NCI-H187 treated with DMSO at 0.1 percent for 48 hours (cell line): ENCODE measurements at places on chromosomes 6 and 20.

GRCh38 chr6:139693735-139694134 lies 319.3 kb upstream of the CITED2 start:
- DNase-seq, result no peak

DNA sequence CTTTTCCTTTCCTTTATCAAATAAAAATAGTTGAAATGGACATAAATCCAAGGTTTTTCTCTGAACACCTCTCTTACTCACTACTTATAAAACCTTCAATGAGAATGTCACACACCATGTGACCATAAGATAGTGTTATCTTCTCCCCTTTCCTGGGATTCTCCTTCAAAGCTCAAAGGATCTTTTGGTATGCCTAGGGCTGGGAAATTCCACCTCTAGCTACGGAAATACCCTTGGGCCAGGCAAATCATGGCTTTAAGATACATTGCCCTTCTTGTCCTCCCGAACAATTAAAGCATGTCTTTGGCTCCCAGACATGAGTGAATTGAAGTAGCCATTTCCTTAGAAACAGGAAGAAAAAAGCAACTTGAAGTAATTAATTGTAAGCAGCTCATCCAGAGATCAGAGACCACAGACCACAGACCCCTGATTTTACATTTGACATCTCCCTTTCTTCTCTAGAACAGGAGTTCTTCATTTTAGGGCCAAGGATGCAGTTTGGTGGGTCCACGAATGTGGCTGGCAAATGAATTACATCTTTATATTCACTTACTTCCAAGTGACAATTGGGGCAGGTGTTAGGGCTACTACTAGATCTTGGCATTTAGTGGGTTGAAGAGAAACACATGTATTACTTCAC lies 4.1 kb downstream of the PLCB4 start:
- DNase-seq, result no peak

DNA sequence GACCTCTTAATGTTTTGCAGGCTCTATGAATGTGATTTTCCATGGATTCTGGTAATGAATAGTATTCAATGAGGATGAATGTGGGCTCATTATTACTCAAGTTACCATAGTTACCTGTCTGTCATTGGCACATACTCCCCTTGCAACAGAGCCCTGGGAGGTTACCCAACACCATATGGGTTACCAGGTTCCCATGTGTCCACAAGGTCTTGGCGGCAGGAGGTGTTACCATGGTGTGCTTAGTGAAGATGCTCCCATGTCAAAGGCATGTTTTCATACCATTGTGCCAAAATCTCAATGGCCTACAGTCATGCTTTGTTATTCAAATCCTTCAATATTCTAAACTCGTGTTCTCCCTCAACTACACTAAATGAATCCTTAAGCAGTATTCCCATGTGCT lies 232.5 kb downstream of the HDGFL1 start:
- no peak for DNase-seq

DNA sequence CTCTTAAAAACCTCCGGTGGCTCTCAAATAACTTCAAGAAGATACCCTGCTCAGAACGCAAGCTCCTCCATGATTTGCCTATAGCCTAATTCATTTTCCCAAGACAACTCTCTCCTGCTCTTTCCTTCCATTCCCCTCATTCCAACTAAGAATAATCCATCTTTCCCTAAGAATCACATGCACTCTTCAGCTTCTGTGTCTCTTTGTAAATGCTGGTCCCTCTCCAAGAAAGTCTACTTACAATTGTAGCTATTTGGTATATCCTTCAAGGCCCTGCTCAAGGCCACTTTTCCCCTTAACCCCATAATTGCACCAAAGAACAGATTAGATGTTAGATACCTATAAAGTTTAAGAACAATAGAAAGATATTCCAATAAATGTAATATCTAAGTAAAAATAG lies 7.4 kb upstream of the HEY2 start:
- DNase-seq, result no peak

GRCh38 chr6:164427728-164428402 lies 881.5 kb downstream of the C6orf118 start:
- no peak for DNase-seq

DNA sequence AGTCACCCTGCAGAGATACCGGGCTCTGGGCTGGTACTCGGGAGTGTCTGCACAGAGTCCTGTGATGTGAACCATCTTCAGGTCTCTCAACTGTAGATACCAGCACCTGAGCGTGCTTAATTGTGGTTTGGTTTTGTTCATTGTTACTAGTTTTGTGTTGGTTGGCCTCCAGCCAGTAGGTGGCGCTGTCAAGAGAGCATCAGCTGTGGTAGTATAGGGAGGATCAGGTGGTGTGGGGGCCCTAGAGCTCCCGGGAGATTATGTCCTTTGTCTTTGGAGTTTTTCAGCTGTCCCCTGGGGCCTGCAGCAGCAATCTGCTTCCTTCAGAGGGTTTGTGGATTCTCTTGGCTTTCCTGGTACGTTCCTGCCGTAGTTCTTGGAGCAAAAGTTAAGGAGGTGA lies 67.9 kb downstream of the CDYL start:
- DNase-seq, result no peak

- no peak for DNase-seq
Measured at GRCh38 chr20:17897566-17898307, 70.9 kb downstream of the SNX5 start.

DNA sequence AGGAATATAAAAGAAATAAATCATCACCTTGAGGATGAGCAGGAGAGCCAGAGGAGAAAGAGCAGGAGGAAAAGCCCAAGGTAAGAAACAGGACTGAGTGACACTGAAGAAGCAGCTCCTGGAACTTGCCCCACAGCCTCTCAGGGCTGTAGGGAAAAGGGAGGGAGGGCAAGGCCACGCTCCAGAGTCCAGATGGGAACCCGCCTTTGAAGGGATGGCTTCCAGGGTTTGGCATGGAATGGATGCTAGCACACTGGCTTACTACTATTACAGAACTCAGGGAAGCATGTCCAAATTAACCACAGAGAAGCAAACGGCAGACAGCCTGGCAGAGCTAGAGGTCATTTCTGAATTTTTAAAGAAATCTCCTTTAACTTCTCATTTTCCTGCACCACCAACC lies 26.8 kb downstream of the RALGAPA2 start:
- DNase-seq, result no peak

- DNase-seq, result no peak
Measured at GRCh38 chr20:5776077-5776476, 25.9 kb downstream of the SHLD1 start.

GRCh38 chr6:11428895-11429294 lies 108.7 kb upstream of the TMEM170B start:
- no peak for DNase-seq

DNA sequence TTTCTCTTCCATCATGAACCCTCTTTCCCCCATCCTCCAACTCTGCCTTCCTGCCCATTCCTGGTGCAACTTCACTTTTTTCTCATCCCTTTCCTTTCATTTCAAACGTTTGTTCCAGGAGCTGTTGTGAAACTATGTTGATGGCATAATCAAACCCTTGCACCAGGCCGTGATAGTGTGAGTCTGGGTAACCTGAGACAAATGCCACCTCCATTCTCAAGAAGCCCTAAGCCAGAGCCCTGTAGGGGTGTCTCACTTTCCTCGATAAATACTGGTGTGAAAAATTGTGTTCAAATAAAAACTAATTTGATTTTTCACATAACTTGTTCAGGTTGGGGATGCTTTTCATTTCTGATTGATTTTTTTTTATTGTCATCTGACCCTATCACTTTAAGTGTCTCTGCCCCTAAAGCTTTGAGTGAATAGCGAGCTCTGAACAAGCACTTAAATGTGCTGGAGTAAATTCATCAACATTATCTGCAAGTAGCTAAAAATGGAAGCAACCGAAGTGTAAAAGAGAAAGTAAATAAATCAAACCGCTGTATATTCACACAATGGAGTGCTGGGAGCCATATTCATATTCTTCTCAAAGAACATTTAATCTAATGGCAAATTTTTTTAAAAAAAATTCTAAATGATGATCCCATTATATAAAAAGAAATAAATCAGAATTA lies 303.1 kb upstream of the CDYL start:
- DNase-seq, result peak; percentile 81

- DNase-seq, result no peak
Measured at GRCh38 chr20:48714764-48715163, 113.0 kb downstream of the PREX1 start.

DNA sequence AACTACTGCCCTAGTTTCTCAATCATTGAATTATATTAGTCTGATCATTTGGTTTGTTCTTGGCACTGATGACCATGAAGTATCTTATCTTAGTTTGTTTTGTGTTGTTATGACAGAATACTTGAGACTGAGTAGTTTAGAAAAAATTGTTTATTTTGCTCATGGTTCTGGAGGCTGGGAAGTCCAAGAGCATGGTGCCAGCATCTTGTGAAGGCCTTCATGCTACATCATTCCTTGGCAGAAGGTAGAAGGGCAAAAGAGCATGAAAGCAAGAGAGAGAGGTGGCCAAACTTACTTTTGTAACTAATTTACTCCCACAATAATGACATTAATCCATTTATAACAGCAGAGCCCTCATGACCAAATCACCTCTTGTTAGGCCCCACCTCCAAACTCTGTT lies 40.1 kb upstream of the ANKEF1 start:
- no peak for DNase-seq

DNA sequence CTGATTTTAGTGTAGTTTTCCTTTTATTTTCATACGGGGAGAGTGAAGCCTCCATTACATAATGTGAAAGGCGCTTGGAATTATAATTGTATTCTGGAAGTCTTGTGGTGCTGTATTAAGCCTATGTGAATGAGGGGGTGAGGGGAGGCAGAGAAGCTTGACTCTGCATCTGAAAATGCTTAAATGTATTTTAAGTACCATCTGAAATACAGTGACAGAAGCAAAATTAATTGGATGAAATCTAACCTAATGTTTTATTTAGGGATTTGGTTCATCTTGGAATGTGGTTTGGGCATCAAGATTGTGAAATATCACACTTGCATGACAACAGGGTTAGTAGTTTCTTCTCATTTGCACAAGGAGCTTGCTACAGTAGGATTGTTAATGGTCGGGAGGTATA lies 41.2 kb downstream of the TMEM200A start:
- DNase-seq, result no peak

GRCh38 chr6:109693111-109693510 lies 2.0 kb downstream of the FIG4 start:
- no peak for DNase-seq

DNA sequence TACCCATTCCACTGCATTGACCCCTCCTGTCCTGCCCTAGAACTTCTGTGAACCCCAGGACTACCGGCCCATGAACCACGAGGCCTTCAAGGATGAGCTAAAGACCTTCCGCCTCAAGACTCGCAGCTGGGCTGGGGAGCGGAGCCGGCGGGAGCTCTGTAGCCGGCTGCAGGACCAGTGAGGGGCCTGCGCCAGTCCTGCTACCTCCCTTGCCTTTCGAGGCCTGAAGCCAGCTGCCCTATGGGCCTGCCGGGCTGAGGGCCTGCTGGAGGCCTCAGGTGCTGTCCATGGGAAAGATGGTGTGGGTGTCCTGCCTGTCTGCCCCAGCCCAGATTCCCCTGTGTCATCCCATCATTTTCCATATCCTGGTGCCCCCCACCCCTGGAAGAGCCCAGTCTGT lies 8.7 kb downstream of the CDC25B start:
- no peak for DNase-seq

GRCh38 chr6:149176971-149177667 lies 140.4 kb upstream of the TAB2 start:
- DNase-seq, result no peak

DNA sequence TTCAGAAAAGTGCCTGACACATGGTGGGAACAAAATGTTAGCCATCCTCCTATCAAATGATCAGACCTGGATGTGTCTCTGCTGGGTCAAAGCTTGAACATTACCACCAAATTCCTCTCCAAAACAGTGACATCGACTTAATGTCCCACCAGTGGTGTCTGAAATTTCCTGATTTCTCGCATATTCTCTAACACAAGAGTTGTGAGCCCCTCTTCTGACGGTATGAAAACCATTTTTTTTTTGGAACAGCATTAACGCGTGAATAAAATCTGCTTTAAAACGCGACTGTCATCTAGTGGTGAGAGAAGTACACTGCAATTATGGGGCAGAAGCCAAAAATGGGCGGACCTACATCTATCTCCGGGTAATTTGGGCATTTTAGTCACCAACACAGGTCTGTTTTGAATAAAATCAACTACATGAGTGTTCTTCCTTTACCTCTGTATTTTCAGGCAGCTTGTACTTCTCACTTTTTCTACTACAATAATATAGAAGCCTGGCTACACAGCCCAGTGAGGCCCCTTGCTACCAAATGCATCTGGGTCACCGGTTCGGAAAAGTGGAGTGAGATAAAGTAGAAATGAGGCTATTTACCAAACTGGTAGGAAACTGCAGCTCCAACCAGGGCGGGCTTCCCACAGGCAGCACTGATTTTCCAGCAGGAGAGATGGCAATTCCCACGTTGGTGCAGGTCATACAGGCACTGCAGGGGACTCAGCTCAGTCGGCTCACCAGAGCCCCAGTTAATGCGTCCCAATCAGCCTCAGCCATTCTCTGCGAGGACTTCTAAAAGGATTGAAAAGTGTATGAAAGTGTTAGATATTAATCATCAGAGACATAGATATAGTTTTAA lies 27.4 kb downstream of the MGME1 start:
- DNase-seq, result no peak

DNA sequence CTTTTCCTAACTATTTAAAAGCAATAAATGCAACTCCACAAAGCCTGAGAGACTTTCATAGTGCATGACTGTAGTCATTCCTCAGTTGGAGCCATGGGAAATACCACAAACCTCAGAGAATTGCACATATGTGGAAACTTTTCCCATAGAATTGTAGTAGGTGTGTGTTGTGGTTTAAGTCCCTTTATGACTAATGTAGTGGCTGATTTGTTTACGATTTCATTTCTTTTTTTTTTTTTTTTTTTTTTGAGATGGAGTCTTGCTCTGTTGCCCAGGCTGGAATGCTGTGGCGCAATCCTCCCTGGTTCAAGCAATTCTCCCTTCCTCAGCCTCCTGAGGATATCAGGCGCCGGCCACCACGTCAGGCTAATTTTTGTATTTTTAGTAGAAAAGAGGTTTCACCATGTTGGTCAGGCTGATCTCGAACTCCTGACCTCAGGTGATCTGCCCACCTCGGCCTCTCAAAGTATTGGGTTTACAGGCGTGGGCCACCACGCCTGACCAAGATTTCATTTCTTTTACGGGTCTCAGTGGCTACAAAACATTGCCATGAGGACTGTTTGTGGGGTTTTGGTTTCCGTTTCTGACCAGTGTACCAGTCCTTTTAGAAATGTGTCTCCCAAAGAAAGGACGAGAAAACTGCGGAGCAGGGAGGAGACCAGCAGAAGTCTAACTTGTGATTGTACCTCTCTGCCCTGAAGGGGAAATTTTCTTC lies 212.1 kb upstream of the MARCKS start:
- no peak for DNase-seq

- no peak for DNase-seq
Measured at GRCh38 chr6:7615611-7616383, 25.8 kb downstream of the SNRNP48 start.

GRCh38 chr6:108895571-108895970 lies 47.3 kb downstream of the ARMC2 start:
- no peak for DNase-seq

GRCh38 chr6:7707787-7708186 lies 18.1 kb upstream of the BMP6 start:
- no peak for DNase-seq

- DNase-seq, result no peak
Measured at GRCh38 chr6:46584586-46584985, 68.0 kb downstream of the CYP39A1 start.

- no peak for DNase-seq
Measured at GRCh38 chr20:23826541-23827021, at the start of gene CST2. TSS of gene CST2 (minus strand) at chr20:23826729. CDS start at chr20:23826660, 69 bp downstream.

- peak; percentile 51 for DNase-seq
Measured at GRCh38 chr20:60137657-60138245, 179.5 kb downstream of the CDH26 start.
